ENCODE measurements at places on chromosomes 3 and 15. TPM values are rescaled to one million over a fixed set of nuclear protein-coding genes. Genes with fewer than 3 reads are reported as not detected.
A peak's percentile ranks its signal among the peaks of the same experiment; 100 is the strongest.

DNA sequence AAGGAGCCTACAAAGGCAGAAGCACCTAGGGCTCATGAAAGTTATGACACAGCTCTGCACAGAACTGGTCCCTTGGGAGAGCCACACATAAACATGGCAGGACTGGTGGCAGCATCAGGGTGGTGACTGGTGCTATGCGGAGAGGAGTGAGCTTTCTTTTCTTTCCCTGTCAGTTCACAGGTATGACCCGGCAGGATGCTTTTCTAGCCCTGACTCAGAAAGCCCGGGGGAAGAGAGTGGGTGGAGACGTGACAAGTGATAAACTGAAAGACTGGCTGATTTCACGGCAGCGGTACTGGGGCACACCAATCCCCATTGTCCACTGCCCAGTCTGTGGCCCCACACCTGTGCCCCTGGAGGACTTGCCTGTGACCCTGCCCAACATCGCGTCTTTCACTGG, 103.0 kb downstream of the LARS2 start:
- DNase-seq = no peak

CACNA1D gene
- total RNA-seq = 208 TPM

MOBP gene
- total RNA-seq = not detected

DNA sequence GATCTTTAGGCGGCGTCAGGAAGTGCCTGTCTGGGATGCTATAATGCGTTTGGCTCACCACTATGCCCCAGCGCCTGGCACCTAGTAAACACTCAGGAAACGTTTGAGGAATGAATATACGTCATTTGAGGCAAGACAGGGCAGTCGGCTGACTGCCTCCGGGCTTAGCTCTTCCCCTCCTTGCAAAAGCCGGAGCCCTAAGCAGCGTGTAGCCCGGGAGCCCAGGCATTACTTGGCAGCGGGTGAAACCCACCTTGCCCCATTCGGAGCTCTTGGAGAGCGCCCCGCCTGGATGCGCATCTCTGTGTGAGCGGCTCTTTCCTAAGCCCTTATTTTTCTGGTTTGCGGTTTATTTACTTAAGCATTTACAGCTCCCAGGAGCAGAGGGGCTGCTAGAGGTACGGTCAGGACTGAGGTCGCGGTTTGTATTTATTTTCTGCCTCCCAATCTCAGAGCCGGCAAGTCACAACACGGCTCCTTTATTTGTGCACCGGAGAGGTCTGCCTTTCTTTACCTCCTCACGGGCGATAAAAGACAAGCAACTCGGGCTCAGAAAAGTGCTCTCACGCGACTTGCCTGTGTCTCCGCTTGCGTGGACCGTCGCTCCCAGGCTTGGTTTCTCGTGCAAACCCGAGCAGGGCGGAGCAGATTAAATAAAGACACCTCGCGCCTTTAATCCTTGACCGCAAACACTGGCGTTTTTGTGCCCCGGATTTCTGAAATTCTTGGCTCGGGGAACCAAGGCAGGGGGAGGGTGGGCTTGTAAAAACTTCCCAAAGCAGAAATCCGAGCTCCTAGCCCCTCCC, 737 bp upstream of the ITPR1 start:
- peak; percentile 37 for DNase-seq

DNA sequence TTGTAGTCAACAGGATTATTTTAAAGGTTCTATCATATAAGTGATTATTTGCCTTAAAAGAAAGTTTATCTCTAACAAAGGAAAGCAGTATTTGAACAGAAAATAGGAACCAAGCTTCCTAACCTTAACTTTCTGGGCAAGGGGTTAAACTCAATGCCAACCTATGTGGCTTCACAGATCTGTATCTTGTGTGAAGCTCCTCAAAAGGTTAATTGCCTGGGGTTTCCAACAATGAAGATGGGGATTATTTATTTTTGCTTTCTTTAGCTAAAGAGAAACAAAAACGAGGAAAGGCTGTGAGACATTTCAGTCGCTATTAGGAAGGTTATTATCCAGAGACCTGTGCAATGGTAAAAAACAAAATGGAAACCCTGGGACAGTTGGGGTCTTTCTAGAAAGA, 1.1 kb upstream of the WDR82 start:
- DNase-seq = no peak
